NCI-H1105 treated with DMSO at 0.1 percent for 48 hours (cell line): ENCODE measurements at places on chromosomes 4 and X.

DNA sequence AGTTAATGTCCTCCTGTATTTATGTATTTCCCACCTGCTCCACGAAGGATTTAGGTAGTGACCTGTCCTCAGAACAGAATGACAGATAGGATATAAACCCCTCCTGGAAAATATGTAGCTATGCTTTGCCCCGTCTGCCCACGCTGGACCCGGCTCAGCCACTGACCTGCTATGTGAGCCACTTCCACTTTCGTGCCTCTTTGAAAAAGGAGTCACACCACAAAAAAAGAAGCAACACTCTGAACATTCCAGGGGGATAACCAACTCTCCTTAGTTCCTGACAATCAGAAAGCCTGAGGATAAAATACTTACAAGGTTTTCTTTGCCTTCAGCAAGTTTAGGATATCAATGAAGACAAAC, 11.1 kb downstream of the ACSL1 start:
- DNase-seq, result no peak

GRCh38 chr4:88240297-88240714, 44.1 kb downstream of the PPM1K start:
- no peak for DNase-seq

DNA sequence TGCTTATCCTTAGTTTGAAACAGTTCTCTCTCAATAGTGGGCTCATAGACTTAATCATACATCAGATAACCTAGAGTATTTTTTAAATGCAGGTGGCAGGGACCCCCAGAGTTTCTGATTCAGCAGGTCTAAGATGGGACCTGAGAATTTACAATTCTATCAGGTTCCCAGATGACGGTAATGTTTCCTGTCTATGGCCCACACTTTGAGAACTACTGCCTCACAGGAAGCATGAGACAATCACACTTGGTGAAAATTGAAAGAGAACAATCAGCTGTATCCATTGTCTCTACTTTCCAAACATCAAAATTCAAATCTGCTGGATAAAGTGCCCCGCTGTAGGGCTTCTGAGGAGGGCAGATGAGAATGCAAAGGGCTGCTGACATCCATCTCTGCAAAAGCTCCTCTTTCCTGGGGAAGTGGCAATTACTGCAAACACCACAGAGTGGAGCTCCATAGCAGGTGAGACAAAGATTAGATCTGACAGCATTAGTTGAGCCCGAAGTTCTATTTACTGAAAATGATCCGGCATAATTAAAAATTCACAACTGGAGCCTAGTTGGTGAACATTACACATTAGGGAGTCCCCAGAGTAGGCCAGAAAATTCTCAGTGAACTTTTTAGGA, 187.8 kb upstream of the MBNL3 start:
- DNase-seq, result no peak

GRCh38 chr4:87255755-87256154, 35.3 kb upstream of the KLHL8 start:
- no peak for DNase-seq

- DNase-seq, result no peak
Measured at GRCh38 chrX:125012585-125012984, 307.1 kb upstream of the TEX13C start.

- DNase-seq, result no peak
Measured at GRCh38 chrX:1511829-1512228, 25.2 kb downstream of the P2RY8 start.
